CD4-positive, alpha-beta T cell (primary cell): ENCODE measurements at places on chromosomes 7 and 10.

DNA sequence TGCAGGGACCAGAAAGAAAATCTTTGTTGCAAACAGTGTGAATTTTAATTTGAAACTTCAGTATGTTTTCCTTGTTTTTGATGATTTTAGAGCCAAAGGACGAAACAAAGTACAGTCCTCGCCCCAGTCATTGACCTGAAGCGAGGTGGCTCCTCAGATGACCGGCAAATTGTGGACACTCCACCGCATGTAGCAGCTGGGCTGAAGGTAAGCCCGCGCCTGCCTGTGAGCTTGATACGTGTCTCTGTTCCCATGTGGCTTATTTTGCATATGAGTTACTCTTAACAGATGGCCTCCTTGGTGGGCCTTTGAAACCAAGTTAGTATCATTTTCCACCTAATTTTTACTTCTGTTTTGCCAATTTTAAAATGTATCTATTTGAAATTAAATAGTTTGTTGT, 12.3 kb downstream of the RBM17 start:
- no peak for DNase-seq

GRCh38 chr10:35043796-35044344, 46.3 kb downstream of the CUL2 start:
- no peak for DNase-seq

DNA sequence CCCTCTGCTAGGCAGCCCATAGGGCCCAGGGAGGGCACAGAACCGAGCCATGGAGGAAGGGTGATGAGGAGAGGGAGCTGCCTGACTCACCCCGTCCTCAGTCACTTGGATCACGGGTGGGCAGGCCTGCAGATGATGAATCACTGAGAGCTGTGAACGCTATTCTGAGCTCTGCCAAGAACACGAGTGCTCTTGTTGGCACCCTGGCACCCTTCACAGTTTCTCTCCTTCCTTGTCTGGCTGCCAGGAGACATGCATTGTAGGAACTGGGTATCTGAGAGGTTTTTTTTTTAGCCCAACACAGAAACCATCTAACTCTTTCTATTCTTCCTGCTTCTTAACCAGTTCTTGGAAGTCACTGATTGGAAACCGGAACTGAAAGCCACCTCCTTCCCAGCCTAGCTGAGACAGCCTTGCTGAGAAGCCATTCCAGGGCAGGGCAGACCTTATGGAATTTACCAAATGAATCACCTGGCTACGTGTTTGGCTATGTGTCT, 82.1 kb downstream of the SLC37A3 start:
- DNase-seq = no peak

GRCh38 chr10:78623578-78624215, 445.1 kb upstream of the ZMIZ1 start:
- no peak for DNase-seq

GRCh38 chr7:76233538-76234281, 32.0 kb downstream of the SRRM3 start:
- DNase-seq = no peak

DNA sequence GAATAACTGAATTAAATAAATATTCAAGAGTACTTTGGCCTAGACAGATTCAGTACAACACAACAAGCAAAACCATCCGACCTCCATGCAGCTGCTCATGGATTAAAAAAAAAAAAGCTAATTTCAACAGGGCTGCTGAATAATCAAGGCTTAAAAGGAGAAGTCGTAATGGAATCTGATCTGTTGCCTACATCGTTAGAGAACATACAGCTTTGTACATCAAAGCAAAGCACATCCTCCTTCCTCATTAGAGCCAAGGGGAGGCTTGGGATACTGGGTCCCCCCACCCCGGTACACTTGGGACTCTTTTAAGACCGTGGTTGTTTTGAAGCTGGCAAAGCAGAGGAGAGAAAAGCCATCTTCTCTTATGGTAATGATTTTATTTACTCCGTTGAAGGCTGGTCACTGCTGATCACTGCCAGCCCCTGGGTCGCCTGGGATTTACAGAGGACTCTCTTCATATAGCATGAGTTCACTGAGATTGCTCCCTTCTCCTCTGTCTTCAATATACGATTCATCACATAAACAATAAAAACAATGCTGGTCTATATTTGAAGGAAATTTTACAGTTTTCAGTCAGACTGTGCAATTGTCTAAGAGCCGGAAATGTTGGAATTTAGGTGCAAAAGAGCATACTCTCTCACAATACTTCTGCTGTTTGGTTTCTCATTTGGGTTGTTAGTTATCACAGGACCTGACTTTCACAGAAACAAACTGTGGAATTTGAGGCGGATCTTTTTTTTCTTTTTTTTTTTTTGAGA, 148.8 kb downstream of the FAM107B start:
- DNase-seq = no peak

GRCh38 chr10:31063841-31064240, 32.2 kb upstream of the ZNF438 start:
- DNase-seq = no peak

DNA sequence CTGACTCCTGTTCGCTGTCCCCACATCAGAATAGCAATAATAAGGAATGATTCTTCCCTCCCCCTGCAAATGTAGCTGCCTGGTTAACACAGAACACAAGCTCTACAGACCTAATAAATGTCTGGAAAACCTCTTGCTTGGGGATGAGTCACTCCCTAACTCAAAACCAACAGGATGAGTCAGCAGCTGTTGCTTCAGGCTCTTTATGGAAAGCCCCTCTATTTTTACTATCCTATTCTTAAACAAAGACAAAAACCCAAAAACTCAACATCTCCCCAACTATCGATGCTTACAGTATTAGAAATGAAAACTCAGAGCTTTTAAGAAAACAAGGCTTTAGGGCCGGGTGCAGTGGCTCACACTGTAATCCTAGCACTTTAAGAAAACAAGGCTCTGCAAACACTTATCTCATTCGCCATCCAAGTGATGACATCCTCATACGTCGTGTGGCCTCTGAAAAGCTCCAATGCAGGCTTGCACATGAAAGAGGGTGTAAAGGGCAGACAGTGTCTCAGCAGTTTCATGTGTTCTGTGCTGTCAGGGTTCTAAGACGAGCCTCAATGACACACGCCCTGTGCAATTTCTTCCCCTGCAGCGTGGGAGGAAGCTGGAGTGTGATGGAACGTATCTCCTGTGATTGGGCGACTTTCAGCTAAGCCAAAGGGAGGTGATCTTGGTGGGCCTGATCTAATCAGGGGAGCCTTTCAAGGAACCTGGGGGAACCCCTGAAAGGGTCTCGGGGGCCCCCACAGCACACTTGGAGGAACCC, 70.1 kb downstream of the AMZ1 start:
- DNase-seq = peak; percentile 13

GRCh38 chr10:104774234-104774633, 133.1 kb downstream of the SORCS3 start:
- DNase-seq = no peak

DNA sequence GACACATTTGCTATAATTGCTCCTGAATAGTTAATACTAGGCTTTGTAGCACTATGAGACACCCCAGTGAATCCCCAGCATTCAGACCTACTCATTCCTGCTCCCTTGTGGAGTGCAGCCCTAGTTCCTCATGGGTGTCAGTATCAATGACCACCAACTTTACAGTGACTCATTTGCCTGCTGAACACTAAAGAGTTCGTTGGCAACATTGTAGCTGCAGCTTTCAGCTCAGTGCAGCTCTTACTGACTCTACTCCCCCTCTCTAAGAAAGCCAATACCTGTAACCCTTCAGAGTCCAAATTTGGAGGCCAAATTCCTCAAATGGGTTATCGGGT, 127.1 kb upstream of the MTPN start:
- DNase-seq = no peak

DNA sequence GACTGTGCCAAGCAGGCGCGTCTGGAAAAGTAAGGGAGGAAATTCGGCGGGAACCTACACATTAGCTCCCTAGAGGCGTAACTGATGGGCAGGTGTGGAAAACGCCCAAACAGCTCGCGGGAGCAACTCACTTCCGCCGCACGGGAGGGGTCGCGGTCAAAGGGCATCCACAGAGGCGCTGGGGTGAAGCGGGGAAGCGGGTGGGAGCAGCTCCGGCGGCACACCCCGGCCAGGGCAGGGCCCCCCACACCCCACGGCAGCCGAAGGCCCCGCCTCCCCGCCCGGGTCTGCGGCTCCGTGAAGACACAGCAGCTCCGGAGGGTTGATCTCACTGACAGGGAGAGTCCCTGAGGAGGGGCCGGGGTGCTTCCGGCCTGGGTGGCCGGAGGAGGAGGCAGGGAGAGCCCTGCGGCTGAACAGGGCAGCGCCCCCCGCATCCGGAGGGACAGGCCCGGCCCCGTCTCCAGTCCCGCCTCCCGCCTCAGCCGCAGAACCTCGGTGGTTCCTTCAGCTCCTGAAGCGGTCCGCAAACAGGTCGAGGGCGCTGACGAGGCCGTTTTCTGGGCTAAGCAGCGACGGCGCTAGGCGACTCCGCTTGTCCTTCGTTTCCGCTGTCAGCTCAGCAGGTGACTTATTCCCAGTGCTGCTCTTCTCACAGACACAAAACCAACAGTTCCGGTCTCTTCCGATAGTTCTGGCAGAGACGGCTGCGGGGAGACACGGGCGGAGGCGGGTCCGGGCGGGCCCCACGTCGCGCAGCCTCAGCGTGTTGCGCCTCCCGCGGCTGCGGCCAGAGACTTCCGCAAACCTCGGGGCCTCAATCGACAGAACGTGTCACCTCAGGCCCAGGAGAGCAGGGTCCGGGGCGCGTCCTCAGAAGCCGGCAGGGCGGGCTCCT, 276.1 kb downstream of the DNAJB6 start:
- DNase-seq = peak; percentile 47

DNA sequence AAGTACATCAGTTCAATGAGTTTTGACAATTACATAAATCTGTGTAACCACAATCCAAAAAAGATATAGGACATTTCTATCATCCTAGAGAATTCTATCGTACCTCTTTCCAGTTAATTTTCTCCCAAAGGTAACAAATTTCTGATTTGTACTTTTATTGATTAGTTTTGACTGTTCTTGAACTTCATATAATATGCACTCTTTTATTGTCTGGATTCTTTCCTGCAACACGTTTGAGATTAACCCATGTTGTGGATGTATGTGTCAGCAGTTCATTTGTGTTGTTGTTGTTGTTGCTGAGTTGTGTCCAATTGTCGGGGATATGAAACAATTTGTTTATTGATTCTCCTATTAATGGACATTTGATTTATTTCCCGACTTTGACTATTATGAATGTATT, 145.9 kb upstream of the WDR11 start:
- no peak for DNase-seq

DNA sequence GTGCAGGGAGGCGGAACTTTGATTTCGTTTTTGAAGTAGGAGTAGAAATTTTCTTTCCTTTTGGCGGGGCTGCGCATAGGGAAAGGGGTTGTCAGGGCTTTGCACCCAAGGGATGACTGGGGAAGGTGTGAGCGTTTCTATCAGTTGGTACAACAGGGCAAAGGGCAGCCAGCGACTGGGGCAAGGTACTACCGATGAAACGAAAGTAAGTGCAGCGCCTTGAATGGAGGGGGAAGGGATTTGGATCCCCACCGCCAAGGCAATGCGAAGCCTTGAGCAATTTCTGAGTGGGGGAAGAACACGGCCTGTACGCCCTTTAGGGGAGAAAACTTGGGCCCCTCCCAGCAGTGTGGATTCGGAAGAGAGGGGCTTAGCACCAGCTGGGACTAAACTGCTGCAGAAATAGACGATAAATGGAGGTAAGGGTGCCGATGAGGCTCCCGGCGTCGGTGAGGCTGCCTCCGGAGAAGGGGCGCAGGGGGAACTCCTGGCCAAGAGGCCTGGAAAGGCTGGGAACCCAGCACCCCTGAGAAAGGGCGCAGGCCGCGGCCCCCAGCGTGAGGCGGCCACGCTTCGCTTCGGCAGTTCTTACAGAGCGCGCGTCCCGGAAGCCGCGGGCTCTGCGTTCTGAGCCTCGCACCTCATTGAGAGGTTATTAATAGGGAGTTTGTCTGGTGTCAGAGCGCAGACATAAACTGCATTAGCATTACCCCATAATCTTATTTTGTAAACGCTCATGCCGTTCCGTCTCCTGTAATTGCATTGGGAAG, 10.0 kb upstream of the TLX1 start:
- peak; percentile 39 for DNase-seq

DNA sequence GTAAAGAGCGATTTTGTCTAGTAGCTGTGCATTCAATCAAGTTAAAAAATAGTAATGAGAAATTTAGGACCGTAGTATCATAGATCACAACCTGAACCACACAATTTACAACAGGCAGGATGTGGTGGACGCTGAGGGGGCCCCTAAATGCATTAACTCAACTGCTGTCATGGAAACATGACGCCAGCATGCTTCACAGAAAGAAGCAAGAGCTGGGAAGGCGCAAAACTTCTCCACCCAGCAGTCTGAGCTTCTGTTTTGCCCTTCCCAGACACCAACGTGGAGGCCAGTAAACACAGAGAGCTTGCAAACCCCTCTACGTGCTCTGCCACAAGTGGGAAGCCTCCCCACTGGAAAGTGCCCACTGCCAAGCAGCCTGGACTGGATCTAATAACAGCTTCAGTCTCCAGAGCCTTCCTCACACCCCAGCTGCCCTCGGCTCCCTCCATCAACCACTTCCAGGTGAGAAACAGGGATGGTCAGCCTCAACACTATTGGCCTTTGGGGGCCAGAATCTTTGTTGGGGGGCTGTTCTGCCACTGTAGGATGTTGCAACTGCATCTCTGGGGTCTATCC, 151.8 kb downstream of the SFMBT2 start:
- peak; percentile 68 for DNase-seq

- DNase-seq = no peak
Measured at GRCh38 chr7:121901026-121901425, 28.1 kb downstream of the PTPRZ1 start.

DNA sequence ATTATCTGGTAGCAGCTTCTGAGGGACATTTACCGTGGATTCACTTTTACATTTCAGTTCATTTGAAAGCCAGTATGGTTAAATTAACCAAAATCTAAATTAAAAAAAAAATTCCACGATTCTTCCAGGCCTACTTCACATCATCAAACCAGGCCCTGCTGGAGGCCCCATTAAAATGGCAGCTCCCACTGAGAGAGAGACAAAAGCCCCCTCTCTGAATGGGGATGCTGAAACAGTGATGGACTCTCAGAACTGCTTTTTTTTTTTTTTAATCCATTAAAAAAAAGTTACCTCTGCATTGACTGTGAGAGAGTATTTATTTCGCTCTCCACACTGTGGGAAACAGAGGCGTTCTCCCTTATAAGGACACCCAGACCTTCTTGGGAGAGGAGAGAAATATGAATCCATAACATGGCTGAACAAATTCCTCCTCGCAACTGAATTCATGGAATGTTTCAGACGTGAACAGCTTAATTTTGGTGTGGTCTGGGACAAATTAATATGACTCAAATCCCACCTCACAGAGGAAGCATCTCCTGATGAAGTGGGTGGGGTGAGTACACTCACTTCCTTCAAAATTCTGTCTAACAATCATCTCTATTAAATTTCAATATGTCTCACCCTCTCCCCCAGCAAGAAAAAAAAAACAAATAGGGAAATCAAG, 73.5 kb downstream of the SAMD9 start:
- no peak for DNase-seq

GRCh38 chr10:63699785-63700613, 178.8 kb downstream of the REEP3 start:
- no peak for DNase-seq

- peak; percentile 19 for DNase-seq
Measured at GRCh38 chr7:5296015-5296610, 13.4 kb downstream of the SLC29A4 start.
